ENCODE measurements at places on chromosomes 1 and 21.

- no peak for DNase-seq
These were observed 8.2 kb downstream of the KCNA2 start for GRCh38 chr1:110597966-110598365.

GRCh38 chr1:214557952-214558735, 6.7 kb upstream of the PTPN14 start:
- no peak for DNase-seq

- no peak for DNase-seq
These were observed 15.2 kb downstream of the GPR161 start for GRCh38 chr1:168121401-168122011.

GRCh38 chr1:210125143-210125542, 107.5 kb upstream of the SERTAD4 start:
- no peak for DNase-seq

DNA sequence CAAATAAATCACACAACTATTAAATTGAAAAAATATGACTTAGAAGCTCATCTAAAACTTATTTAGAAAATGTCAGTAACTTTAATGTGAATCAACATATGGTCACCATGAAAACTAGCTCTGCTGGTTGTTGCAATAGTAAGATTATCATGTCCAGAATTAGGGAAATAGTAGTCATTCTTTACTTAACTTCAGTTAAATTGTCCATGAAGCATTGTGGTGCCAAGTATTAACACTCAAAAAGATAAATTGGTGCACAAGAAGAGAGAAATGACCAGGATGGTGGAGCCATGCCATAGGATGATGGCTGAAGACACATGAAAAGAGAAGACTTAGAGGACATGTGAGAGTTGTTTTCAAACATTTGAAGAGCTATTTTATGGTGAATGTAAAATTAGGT, 130.2 kb upstream of the PTGFR start:
- DNase-seq = no peak

DNA sequence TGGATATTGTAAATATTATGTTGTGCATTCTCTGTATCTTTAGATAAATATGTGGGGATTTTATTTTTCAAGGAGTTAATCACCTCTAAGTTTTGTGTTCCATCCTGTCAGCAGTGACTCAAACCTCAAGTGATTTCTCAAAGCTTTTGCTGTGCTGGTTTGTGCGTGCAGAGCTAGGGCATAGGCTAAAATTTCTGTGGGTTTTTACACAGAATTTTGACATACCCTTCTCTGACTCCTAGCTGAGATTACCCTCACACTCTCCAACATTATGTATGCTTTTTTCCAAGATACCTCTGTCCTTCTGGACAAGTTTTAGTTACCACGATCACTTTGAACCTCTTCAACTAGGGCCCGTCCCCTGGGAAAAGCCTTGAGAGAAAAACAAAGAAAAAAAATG, 384.9 kb downstream of the NCAM2 start:
- DNase-seq = no peak

GRCh38 chr1:85650645-85651044, 57.6 kb downstream of the ZNHIT6 start:
- DNase-seq = no peak

DNA sequence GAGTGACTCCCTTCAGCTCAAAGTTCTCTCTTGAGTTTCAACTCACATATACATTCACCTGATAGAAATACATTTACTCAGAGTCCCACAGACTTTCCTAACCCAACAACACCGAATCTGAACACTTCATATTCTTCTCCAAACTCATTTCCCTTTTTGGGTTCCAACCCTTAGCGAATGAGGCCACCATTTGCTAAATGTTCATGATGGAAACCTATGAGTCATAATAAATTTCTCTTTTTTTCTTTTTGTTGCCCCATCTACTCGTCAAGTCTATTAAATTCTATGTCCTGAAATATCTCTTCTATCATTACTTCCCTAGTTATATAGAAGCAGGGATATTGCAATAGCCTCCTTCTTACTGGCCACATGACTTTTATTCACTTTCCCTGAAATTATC, 100.1 kb downstream of the HLX start:
- no peak for DNase-seq

GRCh38 chr1:17118706-17119075, 560 bp downstream of the PADI2 start:
- no peak for DNase-seq

- no peak for DNase-seq
These were observed 22.7 kb downstream of the INAVA start for GRCh38 chr1:200917291-200917817.

DNA sequence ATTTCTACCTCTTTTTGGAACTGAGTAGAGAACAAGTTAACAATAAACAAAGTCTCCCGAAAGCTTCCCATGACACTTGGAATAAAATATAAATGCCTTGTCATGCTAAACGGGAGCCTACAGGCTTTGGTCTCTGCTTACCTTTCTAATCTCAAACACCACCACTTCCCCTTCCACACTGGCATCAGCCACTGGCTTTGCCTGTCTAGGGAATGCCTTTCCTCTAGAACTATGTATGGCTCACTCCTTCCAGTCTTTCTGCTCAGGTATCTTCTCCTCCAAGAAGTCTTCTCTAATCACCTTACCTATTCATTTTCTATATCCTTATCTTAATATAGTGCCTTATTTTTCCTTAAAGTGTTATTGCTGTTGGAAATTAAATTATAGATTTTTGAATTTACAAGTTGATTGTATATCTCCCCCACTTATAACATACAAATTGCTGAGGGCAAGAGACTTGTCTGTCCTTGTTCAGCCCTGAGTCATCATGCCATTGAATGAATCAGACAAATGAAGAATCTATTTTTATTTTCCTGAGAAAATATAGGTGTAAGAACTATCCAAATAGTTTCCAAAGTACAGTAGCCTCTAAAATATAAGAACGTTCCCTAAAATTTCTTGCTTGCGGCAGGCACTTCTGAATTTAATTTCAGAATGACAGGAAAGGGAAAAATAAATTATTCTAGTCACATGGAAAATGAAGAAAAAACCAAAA, 119.2 kb downstream of the TM2D1 start:
- no peak for DNase-seq

- DNase-seq = no peak
These were observed 212.4 kb upstream of the SPAG17 start for GRCh38 chr1:118397496-118397859.

GRCh38 chr1:211621447-211622198, 42.7 kb upstream of the SLC30A1 start:
- no peak for DNase-seq

- DNase-seq = no peak
These were observed 168.8 kb upstream of the PLXNA2 start for GRCh38 chr1:208413006-208413405.

DNA sequence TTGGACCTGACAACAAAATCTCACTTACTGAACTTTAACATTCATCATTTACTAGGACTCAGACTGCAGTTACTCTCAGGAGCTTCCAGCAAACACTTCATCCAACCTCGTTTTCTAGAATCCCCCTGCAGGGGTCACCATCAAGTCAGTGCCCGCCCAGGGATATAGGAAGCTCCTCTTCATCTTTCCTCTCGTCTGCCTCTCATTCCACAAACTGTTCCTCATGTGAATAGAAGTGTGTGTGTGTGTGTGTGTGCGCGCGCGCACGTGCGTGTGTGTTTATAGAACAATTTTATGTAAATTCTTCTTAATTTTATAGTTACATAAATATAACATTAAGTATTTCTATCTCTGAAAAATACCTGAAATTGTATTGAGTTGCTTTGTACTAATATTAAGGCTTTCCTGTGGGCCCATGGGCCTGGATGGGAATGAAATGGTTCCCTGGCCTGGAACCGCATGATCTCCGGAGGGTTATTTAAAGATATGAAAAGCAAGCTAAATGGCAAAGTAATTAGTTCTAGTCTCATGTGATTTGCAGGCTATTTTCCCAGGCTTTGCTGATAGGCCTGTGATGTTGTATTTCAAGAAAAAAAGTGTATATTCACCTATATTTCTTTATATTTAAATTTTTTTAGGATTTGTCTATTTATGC, 21.7 kb upstream of the ABCD3 start:
- DNase-seq = no peak

GRCh38 chr1:221812905-221813597, 71.2 kb upstream of the DUSP10 start:
- DNase-seq = no peak

GRCh38 chr21:38448671-38449385, 49.4 kb downstream of the ERG start:
- DNase-seq = peak; percentile 66

DNA sequence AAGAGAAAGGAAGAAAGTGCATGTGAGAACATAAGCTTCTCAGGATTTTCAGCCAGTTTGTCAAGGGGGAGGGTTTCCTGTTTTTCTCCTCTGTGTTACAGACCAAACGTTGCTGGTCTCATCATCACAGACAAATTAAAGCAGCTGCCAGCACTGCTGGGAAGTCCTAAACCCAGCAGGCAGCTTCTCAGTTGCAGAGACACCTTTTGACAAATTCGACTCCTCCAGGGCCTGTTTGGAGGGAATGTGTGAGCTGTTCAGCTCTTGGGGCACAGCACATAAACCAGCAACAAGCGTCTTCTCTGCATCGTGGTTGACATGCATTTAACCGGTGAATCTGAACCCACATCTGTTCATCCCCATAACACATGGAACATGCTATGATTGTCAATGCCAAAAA, 454.6 kb upstream of the RUNX1 start:
- DNase-seq = no peak

DNA sequence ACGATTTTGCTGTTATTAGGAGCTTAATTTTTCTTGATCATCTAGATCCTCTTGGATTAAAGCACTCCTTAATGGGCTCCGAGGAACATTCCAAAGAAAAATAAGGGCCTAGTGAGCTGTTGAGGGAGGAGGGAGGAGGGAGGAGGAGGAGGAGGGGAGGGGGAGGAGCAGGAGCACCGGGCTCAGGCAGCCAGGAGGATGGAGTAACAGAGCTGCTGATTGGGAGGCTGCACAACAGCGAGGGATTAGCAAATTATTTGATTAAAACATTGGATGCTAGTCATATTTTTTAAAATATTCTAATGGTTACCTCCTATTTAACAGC, 302.1 kb upstream of the RRP15 start:
- no peak for DNase-seq

- no peak for DNase-seq
These were observed 1.7 kb upstream of the ADAR start for GRCh38 chr1:154609398-154610380.

DNA sequence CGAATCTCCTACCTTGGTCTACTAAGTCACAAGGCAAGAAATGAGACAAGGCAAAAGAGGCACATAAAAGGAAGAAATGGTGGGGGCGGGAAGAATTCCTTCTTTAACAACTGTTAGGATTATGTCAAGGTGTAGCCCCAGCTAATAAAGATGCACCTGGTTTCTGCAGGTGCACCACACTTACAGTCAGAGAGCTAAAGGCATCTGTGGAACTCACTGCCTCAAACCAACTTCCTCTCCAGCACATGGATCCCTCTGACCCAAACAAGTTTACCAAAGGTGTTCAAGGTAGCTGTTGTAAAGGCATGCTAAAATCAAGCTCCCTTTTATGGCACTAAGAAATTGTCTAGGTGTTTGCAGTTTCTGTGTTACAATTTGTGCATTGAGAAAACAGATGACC, 38.1 kb downstream of the TGFBR3 start:
- no peak for DNase-seq

- no peak for DNase-seq
These were observed 12.1 kb downstream of the IL24 start for GRCh38 chr1:206909161-206909882.

DNA sequence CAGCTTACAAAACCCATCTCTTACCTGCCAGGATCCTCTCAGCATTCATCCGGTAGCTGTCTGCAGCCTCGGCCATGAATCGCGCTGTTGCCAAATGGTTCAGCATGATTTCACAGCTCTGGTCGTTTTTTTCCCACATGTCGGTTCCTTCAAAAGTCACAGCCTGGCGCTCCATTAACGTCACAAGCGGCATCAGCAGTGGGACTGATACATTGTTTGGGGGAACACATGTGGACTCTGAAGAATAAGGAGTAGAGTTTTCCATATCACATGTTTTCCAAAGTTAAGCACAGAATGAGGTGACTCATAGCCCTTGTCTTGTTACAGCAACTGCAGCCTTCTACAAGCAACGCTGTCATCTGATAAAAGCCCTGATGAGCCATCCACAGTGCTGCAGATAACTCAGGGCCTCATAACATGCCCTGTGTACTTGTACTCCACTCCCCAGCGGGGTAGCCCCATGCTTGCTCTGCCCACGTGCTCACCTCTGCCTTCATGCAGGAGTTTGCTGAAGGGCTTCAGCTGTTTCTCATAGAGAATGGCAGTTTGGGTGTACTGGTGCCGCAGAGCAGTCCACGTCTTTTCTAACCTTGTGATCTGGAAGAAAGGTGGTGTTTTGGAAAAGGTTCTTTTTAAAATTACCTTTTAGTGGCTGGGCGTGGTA, 114.2 kb downstream of the BCAR3 start:
- DNase-seq = no peak

DNA sequence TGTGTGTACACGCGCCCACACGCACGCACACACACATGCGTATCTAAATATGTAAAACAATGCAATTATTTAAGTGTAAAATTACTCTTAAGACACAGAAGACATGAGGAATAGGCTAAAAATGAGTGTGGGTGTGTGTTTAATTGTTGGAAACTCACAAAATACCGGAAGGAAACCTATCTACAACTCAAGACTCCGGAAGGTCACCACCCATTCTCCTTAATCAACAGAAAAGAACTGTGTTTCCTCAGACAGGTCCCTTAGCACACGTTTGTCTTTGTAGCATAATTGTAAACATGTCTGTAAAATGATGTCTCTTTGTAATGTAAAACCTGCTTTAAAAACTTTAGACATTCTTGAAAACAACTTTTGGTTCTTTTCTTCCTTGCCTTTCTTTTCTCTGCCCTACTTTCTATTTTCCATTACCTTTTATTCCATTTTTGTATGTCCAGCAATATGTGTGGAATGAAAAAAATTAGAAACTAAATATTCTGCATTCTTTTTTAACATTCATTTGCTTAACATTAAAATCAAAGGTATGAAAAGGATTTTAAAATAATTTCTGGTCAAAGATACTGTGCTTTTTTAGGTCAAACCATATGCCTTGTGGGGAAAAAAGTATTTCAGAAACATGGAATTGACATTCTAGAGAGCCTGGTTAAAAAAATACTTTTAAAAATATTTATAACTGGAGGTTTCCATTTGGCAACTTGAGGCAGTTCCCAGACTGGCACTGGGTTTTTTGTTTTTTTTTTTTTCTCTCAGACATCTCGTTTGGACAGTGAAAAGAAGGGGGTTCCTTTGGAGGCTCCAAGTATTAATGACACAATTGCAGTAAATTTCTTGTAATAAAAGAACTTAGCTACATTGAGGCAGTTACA, 46.2 kb downstream of the ATP5PF start:
- DNase-seq = no peak

GRCh38 chr1:51170342-51170741, 65.7 kb upstream of the RNF11 start:
- DNase-seq = no peak

DNA sequence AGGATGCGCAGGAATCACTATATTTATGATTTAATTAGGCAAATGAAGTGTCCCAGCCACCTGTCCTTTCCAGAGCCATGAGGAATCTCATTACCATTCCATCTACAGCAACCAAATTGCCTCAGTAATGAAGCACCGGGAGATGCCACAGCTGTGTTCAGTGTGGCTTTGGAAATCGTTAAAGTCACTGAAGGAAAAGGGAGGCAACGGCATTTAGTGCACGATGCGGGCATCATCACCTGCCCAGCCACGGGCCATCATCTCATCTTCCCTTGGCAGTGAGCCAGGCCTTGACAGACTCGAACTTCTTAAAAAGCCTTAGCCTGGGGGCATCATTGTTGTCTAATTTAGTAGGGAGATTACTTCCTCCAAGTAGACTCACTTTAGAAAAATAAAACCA, 67.8 kb downstream of the CNIH3 start:
- no peak for DNase-seq

- no peak for DNase-seq
These were observed 182.4 kb downstream of the TRABD2B start for GRCh38 chr1:47814612-47815395.

Data from spinal cord (tissue), 10 donors.